ENCODE measurements at places on chromosomes 12 and 14.

- no peak for DNase-seq
Observed at GRCh38 chr12:2826721-2827515, 7.9 kb downstream of the NRIP2 start.

- no peak for DNase-seq
Observed at GRCh38 chr12:106226884-106227640, 20.8 kb downstream of the CKAP4 start.

- DNase-seq: no peak
Observed at GRCh38 chr12:6612652-6613014, 5.5 kb upstream of the CHD4 start.

- no peak for DNase-seq
Observed at GRCh38 chr12:38162708-38163441, 153.7 kb upstream of the ALG10B start.

DNA sequence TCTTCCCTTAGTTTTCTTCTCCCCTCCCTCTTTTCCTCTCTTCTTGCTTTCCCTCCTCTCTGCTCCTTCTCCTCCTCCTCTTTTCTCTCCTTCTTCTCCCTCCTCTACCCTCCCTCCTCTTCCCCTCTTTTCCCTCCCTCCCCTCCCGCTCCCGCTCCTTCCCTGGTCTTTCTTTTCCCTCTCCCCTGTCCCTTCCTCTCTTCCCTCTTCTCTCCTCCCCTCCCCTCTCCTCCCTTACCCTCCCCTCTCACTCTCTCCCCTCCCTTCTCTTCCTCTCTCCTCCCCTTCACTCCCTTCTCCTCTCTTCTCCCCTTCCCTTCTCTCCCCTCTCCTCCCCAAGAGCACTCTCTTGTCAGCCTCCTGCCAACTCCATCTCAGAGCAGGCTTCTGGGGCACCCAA is 17.4 kb upstream of the FBXO21 start:
- no peak for DNase-seq

DNA sequence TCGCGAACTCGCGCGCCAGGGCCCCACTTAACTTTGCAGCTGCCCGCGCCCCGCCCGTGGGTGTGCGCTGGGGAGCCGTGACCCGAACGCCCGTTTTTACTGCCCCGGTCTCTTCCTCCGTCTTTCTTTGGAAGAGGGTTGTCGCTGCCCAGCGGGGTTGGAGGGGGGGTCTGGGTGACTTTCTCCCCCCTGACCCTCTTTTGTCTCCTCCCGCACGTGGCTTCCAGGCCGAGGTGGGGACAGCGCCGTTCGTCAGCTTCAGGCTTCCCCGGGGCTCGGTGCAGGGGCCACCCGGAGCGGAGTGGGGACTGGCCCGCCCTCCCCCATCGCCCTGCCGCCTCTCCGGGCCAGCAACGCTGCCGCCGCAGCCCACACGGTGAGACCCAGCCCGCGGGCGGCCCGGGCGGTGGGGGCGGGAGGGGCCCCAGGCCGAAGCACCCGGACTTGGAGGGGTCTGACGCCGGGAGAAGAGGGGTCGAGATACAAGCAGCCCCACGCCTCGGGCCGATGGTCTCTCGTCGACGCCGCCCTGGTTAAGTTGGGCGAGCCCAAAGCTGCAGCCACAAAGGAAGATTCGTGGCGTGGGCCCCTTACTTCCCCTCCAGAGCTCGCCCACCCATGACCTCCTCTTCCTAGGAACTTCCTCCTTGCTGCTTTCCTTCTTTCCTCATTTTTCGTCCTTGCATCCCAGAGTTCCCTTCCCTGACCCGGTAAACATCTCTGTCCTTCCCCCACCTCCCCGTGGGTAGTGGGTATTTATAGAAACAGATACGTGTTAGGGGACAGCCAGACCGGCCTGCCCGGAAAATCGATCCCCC is 1.2 kb downstream of the DYRK2 start:
- DNase-seq: no peak

DNA sequence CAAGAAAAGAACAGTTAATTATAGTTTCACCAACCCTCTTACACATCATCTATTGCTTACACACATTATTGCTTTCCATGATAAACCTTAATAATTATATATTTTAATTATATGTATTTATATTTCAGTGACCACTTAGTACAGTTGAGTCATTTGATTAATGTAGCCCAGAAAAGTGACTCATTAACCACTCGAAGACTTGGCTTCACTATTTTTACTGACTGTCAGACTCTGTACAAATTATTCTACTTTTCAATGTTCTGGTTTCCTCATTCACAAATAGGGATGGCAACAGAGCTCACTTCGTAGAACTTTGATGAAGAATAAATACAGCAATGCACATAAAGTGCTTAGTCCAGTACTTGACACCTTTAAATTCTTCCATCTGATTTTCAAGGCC is 98.3 kb downstream of the CFAP54 start:
- no peak for DNase-seq

GRCh38 chr12:99567072-99567471 is 80.5 kb upstream of the GARIN6 start:
- no peak for DNase-seq

GRCh38 chr12:110501752-110502738 is at the start of the genes RAD9B and VPS29:
Gene RAD9B (plus strand): TSS chr12:110502331. CDS start chr12:110502338, 7 bp downstream.
Gene VPS29 (minus strand): TSS chr12:110502111. CDS start chr12:110502051, 60 bp downstream.
- DNase-seq: peak; percentile 91

GRCh38 chr12:32161058-32161457 is 54.4 kb downstream of the BICD1 start:
- no peak for DNase-seq

DNA sequence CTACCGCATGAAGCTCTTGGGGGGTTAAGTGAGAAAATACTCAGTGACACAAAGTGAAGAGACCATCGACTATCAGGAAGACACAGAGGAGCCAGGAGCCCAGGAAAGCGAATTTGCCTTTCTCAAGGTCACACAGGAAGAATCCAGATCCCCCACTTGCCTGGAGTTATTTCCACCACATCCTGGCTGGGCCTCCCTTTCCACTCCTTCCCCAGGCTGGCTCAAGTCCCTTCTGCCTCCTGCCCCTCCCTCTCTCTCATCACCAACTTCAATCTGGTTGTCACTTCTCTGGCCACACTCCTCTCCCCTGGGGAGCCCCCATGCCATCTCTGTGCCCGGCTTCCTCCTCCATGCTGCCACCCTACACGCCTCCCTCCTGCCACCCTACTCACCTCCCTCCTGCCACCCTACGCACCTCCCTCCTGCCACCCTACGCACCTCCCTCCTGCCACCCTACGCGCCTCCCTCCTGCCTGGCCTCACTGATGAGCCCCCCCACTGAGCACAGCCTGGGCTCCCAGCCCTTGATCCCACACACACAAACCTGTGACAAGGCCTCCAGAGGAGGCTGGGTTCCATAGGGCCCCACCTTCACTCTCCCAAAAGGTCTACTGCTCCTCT is 6.3 kb downstream of the SCNN1A start:
- no peak for DNase-seq

Measured in NCI-H446 treated with DMSO at 0.1 percent for 48 hours (cell line).